Vagina (tissue), 2 donors: ENCODE measurements at places on chromosomes 7 and 10.

DNA sequence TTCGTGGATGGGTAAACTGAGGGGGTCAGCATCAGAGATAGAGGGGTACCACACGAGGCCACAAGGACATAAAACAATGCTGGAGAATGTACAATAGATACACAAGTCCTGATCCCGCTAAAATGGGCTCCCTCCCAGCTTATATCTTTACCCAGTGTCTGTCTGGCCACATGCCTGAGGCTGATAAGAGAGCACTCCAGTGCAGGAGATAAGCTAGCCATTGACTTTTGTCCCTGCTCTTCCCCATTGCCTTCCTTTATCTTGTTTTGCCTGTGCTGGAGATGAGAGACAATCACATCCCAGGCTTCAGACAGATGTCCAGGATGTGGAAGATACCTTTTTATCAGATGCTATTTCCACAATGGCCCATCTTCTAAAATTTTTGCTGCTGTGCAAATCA, 6.0 kb downstream of the GAD2 start:
- no peak for DNase-seq

DNA sequence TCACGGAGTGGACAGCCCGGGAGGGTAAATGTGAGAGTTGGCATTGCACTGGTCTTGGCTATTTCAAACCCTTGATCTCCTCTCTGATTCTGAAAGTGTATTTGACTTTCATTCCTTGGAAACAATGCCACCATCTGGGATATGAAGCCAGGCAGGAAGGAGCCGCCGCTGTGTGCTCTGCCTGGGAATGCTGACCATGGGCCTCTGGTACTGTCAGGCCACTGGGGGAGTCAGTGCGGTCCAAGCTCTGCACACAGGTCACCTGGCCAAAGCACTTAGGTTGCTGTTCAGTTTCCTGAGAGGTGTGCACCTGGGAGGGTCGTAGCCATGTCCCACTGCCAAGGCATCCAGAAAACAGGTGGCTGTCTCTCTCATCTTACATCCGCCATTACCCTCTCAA, 68.5 kb upstream of the SHH start:
- no peak for DNase-seq

- no peak for DNase-seq
Measured at GRCh38 chr7:84813376-84813775, 373.5 kb downstream of the SEMA3D start.

- no peak for DNase-seq
Measured at GRCh38 chr10:82267014-82267413, 392.0 kb downstream of the NRG3 start.

DNA sequence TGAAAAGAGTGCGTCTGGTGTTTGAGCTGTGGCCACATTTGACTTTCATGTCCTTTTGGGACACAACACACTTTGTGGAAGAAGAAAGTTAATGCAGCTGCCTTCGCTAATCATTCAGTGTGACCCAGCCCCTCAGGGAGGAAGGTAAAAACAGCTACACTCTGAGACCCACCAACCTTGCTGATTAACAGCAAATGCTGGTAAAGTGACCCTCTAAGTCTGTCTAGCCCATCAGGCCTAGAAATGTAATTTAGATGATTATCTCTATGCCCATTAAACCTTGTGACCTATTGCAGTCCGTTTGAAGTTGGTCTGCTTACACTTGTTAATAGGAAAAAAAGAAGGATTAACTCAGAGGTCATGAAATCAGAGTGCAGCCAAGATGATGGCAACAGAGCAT, 161.9 kb upstream of the WNT16 start:
- no peak for DNase-seq

- DNase-seq, result no peak
Measured at GRCh38 chr10:70296406-70296899, 12.6 kb upstream of the NPFFR1 start.

DNA sequence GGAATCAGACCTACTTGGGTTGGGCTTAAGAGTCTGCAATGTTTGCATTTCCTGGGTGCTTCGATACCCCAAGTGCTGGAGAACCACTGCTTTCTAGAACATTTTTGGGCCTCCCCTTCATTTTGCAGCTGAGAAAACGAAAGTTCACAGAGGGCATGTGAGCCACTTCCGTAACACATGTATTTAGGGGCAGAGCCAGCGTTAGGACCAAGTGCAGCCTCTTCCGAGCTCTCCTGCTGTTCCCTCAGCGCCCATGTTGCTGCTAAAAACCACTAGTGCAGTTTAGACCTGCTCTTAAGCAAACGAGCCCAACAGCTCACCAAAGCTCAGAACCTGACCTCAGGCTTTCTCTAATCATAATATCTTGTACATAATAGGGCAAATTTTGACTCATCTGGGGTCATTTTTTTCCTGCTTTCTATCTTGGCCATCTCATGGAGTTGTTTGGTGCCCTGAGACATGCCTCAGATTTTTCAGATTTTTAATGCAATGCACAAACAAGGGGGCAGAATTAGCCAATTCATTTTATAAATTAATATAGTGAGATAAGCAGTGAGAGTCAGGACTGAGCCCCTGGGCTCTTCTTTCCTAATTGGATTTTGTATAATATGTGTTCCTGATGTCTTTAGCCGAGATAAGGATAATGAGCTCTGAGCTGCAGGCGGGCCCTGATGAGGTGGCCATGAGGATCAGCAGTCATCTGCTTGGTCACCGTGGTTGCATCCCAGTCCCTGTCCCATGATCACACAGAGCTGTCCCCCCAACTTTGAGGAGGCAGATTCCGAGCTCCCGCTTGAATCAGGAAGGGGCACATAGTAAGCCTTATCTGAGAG, 12.9 kb downstream of the BAG3 start:
- DNase-seq, result no peak

DNA sequence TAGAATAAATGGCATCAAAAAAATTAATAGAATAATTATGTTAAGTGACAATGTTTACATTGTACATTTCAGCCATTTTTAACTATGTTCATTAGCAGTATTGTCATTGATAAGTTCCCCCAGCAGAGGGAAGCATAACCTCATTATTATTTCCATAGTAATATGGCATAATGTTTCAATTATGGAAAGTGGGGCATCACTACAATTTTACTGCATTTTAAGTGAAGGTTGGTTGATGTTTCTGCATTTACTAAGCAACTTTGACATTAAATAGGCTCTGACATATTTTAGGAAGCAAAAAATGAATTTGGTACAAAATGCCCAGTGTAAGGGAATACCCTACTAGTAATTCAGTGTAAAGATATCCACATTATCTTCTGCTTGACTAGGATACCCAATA, 218.3 kb downstream of the SEMA3A start:
- no peak for DNase-seq

GRCh38 chr7:29657288-29657687, 93.7 kb downstream of the PRR15 start:
- DNase-seq, result no peak

- no peak for DNase-seq
Measured at GRCh38 chr7:37982423-37982822, 62.0 kb downstream of the EPDR1 start.

DNA sequence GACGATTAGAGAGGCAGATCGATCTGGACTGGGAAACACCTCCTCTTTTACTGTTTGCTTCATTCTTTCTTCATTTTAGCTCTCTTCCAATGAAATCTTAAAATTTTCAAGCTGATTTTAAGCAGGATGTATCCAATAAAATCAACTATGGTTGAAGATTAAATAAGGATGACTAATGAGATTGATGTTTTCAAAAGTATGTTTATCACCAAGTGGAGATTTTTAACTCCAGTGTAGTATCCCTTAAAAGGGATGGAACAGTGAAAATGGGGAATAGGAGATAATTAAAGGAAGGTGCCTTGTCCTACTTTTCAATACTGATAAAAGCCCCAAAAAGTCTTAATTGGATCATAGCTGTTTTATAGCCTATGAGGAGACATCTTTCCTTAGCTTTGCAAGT, 11.6 kb upstream of the LIPF start:
- DNase-seq, result no peak

GRCh38 chr7:121480566-121481335, 84.6 kb upstream of the FAM3C start:
- DNase-seq, result no peak

- no peak for DNase-seq
Measured at GRCh38 chr10:64173826-64174225, 652.6 kb downstream of the REEP3 start.

- no peak for DNase-seq
Measured at GRCh38 chr7:143422033-143422432, 13.4 kb upstream of the EPHA1 start.

- no peak for DNase-seq
Measured at GRCh38 chr7:136637813-136638212, 230.6 kb upstream of the CHRM2 start.

- no peak for DNase-seq
Measured at GRCh38 chr10:72074574-72075375, 13.6 kb downstream of the SPOCK2 start.
